ENCODE measurements at places on chromosomes 3 and 15.

DNA sequence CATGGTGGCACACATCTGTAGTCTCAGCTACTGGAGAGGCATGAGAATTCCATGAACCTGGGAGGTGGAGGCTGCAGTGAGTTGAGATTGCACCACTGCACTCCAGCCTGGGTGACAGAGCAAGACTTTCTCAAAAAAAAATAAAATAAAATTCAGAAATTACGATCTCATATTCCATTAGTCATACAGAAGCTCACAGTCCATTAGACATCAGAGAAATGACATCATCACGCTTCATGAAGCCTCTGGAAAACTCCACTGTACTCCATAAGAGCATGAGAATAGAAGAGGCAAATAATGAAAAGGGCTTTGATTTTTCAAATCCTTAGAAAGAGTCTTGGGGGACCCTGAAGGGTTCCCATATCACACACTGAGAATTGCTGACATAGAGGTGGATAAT, 145.0 kb upstream of the MITF start:
- DNase-seq = no peak

- DNase-seq = no peak
These were observed 76.5 kb downstream of the CD200R1L start for GRCh38 chr3:112770032-112770626.

DNA sequence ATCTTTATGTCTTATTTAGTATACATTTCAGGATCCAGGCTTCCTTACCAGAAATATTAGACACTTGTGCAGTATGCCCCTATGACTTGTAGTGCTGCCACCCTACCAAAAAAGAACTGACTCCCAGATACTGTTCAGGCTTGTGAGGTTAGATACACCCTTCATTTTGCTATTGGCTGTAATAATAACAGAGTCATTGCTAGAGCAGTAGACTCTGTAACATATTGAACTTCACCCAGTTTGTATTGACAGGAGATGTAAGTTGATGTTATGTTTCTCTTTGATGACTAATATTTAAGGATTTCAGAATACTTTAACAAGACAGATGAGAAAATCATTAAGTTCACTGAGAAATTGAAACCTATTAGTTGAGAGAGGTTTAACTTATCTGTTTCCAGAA, 32.9 kb downstream of the RNF111 start:
- no peak for DNase-seq

GRCh38 chr3:30453360-30454039, 152.9 kb upstream of the TGFBR2 start:
- no peak for DNase-seq

- no peak for DNase-seq
These were observed 27.7 kb upstream of the MFSD1 start for GRCh38 chr3:158773845-158774830.

DNA sequence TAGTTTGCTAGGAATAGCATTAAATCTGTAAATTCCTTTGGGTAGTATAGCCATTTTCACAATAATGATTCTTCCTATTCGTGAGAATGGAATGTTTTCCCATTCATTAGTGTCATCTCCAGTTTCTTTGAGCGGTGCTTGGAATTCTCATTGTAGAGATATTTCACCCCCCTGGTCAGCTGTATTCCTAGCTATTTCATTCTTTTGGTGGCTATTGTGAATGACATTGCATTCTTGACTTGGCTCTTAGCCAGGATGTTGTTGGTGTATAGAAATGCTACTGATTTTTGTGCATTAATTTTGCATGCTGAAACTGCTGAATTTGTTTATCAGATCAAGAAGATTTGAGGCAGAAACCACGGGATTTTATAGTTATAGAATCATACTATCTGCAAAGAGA, 690.5 kb upstream of the ALCAM start:
- no peak for DNase-seq

GRCh38 chr3:8328967-8329366, 172.7 kb upstream of the LMCD1 start:
- no peak for DNase-seq

DNA sequence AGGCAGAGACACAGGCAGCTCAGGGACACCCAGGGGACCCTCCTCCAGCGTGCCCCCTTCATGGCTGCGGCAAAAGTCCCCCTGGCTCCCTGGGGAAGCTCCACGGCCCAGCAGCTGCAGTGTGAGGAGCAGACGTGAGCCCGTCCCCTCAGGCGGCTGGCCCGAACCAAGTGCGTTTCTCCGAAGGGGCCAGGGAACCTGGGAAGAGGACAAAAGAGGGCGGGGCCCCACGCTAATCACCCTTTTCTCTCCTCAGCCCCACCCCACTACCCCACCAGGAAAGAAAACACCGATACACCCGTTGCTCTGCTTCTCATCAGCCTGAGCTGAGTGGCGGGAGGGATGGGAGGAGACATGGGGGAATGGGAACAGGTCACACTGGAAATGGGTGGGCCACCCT, at the start of gene MUC4:
MUC4 (minus strand) TSS at position 174 of the 400 bp plus-strand sequence; CDS start at position 62, 112 bp downstream.
- DNase-seq = no peak

- DNase-seq = no peak
These were observed 54.4 kb downstream of the ERC2 start for GRCh38 chr3:56413911-56414310.

DNA sequence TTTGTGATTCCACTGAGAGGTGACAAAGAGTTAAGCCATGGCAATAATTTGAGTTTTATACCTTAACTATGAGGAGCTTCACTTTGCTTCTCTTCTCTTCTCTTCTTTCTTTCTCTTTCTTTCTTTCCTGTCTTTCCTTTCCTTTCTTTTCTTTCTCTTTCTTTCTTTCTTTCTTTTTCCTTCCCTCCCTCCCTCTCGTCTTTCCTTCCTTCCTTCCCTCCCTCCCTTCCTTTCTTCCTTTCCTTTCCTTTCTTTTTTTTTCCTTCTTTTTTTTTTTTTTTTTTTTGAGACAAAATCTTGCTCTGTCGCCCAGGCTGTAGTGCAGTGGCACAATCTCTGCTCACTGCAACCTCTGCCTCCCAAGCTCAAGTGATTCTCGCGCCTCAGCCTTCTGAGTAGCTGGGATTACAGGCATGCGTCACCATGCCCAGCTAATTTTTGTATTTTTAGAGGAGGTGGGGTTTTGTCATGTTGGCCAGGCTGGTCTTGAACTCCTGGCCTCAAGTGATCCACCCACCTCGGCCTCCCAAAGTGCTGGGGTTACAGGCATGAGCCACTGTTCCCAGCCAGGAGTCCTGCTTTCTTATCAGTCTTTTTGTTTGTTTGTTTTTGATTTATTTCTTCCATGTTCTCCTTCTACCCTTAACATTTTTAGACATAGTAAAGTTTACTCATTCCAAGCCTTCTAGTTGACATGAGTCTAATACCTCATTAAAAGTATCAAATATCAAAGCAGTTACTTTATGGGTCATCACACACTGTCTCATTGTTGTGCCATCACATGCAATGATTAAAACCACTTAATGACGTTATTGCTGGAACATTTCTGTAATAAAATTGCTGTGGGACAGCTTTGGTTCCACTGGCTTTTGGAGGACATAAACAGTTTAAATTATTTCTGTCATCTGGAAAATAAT, 29.9 kb downstream of the SLC49A4 start:
- no peak for DNase-seq

DNA sequence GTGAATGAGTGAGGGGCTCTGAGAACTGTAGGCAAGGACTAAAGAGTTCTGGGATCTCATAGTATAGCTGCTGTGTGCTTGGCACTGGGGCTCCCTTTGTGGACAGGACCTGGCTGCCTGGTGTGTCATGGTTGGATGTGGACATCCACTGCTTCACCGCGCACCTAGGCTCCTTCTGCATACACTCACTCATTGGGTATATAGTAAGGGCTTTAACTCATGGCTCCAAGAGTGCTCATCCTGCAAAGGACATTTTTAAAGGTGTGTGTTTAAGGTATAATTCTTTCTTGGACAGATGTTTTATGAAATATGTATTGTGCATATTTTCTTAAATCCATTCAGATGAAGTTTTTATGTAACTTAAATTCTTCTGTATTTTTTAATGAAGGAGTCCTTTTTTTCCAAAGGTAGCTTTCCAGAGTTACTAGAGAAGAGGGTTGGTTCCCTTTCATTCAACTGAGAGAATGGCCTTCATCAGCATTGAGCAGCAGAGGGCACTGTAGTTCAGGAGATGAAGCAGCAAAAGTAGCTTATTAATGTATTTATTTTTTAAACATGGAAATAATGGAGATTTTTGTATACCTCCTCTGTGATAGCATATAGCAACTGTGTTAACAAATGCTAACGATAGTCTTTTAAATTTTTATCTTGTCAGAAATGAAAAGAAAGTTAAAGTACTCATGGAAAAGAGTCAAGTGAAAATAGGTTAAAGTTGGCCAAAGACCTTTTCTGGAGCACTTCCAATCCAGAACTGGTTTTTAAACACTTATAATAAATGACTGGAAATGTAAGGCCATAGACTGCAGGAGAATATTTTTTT, 25.2 kb downstream of the OXNAD1 start:
- DNase-seq = peak; percentile 46

- no peak for DNase-seq
These were observed 58.9 kb upstream of the MAGI1 start for GRCh38 chr3:66097647-66098046.

DNA sequence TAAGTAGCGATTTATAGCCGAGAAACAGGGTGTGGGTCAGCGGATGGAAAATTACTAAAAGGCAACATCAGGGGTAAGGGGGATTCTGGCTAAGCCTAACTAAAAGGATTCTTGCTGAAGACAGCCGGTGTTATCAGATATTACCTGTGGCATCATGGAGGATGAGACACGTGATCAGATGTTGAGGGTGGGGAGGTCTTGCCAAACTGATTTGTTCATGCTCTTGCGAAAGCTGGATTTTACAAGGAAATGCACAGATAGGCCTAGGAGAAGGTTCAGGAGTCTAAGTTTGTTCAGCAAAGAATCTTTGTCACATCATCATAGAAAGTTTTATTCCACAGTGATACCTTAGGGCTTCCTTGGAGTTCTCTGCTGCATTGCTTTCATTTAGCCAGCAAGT, 396.8 kb upstream of the TBL1XR1 start:
- DNase-seq = no peak

DNA sequence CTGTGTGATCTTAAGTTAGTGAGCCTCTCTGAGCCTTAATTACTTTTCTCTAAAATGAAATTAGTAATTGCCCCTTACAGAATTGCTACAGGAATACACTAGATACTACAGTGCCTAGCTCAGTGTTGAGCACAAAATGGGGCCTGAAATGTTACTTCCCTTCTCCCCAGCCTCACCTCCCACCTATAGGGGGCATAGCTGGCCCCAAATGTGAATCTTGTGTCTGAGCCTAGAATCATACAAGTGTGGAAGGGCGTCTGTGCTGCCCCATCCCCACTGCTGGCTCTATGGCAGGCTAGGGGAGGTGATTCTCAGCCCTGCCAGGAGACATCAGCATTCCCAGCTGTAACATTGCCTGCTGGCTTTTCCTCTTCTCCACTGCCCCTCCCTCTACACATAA, 42.7 kb downstream of the IFT122 start:
- DNase-seq = no peak

- DNase-seq = no peak
These were observed 44.0 kb downstream of the CD200 start for GRCh38 chr3:112376992-112377391.

DNA sequence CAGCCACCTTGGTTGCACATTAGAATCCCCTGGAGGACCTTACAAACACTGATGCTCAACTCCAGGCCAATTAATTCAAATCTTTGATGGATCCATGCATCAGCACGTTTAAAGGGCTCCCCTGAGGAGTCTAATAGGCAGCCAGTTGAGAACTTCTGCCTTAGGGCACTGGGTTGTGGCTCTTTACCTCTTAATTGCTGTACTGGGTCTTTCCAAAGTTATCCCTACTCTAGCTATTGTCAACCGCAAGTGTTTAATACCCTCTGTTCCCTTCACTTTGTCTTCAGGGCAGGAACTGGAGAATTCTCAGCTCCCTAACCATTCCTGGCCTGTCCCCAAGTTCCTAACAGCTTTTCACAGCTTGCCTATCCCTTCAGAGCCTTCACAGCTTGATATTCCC, 15.0 kb upstream of the FAM174B start:
- no peak for DNase-seq

- no peak for DNase-seq
These were observed 69.4 kb downstream of the FHIT start for GRCh38 chr3:61181874-61182273.

DNA sequence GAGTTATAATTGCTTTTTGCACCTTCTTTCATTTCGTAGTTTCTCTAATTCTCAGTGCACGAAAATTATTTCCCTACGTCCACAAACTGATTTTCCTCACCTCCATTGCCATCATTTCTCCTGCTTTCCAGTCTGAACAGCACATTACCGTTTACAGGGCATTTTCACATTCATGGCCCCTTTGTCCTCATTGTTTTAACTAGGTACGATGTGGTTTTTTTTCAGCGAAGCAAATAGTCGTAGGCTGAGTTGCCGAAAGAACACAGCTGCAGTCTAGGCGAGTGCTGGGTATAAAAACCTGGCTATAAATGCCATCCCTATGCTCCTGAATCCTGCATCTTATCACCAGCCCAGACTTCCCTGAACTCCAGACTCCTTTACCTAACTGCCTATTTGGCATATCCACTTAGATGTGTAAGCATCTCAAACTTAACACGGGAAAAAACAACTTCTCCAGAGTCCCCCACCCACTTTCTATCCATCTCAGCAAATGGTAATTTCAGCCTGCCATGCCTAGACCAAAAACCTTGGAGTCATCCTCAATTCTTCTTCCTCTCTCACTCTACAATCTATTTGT, 691 bp upstream of the FSIP1 start:
- no peak for DNase-seq

DNA sequence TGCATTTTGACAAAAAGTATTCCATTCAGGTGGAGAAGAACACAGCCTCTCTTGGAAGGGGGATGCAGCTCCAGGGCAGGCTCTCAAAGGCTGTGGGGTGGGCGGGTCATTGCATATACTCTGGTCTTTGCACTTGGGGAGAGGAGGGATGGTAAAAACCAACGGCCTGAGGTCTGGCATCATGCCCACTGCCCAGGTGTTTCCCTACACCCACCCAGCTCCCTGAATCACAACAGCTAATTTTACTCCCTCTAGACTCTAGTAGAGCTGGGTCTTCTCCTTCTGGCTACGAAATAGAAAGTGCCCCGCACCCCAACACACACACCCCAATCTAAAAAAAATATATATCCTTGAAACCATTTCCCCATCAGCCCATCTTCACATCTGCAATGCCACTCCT, 1.0 kb downstream of the MYLK start:
- no peak for DNase-seq

GRCh38 chr15:64455961-64456371, 4.4 kb upstream of the ZNF609 start:
- DNase-seq = no peak

DNA sequence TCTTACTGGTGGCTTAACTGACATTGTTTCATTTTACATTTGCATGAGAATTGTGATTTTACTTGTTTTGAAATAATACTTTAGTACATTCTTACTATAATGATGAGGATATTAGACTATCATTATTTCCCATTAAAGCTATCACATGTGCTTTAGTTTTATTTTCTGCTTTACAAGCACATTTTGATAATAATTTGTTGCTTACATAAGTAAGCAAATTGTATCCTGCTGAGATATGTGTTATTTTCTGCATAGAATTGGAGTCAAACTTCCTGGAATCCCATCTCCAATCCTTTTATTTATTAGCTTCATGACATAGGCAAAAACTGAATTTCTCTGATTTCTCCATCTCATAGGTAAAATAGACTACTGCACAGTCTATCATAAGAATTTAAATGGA, 847.4 kb downstream of the DIPK2A start:
- DNase-seq = no peak

GRCh38 chr3:72786668-72787067, 61.6 kb downstream of the SHQ1 start:
- DNase-seq = no peak

GRCh38 chr15:71215126-71215894, 100.0 kb downstream of the THSD4 start:
- no peak for DNase-seq

- DNase-seq = no peak
These were observed 32.1 kb upstream of the EBLN2 start for GRCh38 chr3:73029321-73029796.

All from activated T-cell treated with anti-CD3 and anti-CD28 coated beads for 1 hour (primary cell).